T-cell (primary cell): ENCODE measurements at places on chromosomes 12 and 14.

DNA sequence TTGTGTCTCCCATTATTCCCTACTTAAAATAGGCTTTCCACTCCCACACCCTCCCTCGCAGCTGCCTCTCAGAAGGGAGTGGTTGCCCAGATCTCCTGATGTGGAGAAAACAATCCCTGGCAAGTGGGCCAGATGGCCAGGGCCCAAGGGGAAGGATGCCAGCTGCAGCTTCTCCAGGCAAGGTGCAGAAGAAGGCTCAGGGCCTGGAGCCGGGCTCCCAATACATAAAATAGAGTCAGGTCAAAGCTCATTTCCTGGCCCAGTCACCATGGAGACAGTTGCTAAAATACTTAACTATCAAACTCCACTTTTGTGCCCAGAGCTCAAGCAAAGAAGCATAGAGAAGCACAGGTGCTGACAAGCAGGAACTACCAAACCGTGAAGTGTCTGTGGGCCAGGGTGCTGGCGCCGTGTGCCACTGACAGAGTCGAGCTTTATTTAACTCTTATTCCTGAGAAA lies 45.7 kb upstream of the ITPR2 start:
- DNase-seq = no peak

DNA sequence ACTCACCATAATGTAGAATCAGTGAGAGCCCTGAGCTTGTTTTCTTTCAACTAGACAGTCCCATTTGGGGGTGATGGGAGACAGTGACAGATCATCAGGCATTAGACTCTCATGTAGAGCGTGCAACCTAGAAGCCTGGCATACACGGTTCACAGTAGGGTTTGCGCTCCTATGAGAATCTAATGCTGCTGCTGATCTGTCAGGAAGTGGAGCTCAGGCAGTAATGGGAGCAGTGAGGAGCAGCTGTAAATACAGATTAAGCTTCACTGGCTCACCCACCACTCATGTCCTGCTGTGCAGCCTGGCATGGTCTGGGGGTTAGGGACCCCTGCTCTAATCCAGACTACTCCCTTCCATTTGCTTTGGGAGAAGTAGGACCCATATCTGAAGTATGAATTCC lies 55.6 kb downstream of the FNTB start:
- no peak for DNase-seq

GRCh38 chr12:179885-180284 lies 34.1 kb downstream of the SLC6A12 start:
- no peak for DNase-seq

DNA sequence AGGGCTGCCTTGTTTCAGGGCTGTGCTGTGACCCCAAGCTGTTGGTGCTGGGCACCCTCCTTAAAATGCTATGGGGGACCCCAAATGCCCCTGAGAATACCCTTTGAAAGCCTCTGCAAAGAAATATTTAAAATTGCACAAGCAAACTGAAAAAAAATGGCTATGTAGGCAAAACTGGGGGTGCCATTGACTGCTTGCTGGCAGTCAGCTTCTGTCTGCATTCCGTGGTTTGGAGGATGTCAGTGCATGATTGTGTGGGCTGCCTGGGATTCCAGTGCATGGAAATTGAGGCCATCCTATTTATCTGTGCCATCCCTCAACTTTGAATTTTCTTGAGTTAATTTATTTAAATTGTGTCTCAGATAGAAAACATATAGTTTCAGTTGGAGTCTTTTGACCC lies 113.7 kb upstream of the RTL1 start:
- DNase-seq = no peak

DNA sequence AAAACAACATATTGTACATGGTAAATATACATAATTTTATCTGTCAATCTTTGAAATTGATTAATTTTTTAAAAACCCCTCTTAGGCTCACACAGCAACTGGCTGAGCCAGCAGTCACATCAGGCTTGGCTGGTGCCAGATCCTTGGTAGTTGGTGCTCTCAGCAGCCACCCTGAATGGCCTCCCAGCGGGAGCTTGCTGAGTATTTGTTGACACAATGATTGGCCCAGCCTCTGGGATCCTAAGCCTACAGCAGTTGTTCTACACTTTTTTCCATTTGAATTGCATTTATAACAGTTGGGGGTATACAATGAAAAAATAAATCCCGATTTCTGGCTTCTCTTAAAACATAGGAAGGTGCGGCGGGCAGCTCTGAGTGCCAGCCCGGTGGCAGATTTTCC lies 11.1 kb downstream of the PRKAB1 start:
- DNase-seq = no peak

GRCh38 chr12:25315388-25315787 lies 64.7 kb upstream of the KRAS start:
- DNase-seq = no peak

DNA sequence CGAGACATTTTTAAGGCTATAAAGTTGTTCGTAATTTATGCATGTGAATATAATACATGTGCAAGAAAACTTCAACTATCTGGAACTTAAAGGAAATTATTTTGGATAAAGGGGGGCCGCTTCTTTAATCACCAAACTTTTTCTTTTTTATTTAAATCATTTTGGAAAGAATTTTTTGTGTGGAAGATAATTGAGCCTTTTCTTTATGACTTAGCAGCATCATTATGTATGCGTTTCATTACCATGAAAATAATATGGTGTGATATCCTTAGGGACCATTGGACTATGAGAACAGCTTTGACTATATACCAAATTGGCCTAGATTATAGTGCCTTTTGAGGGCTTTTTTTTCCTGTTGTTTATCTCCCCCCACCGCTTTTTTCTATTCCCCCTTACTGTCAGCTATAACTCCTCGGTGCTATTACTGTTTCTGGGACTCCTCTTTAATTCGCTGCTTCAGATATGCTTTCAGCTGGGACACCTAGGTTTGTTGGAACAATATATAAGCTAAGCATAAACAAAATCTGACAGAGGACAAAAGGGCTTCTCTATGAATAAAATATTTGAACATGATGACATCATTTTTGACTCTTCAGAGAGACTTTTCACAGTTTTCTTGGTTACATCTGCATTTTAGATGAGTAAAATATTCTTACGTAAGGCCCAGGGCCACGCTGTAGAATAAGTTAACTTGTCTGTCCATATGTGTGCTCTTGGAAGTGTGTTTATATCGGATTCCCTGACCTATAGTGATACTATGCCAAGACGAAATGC lies 392.7 kb downstream of the NPAS3 start:
- DNase-seq = no peak

GRCh38 chr14:62168564-62169155 lies 406.4 kb downstream of the SNAPC1 start:
- no peak for DNase-seq
